Non-pigmented ciliary epithelial cell (primary cell): ENCODE measurements at places on chromosomes 3 and 15.

- no peak for DNase-seq
These were observed 155.4 kb upstream of the GOLGA6L4 start for GRCh38 chr15:84079885-84080777.

DNA sequence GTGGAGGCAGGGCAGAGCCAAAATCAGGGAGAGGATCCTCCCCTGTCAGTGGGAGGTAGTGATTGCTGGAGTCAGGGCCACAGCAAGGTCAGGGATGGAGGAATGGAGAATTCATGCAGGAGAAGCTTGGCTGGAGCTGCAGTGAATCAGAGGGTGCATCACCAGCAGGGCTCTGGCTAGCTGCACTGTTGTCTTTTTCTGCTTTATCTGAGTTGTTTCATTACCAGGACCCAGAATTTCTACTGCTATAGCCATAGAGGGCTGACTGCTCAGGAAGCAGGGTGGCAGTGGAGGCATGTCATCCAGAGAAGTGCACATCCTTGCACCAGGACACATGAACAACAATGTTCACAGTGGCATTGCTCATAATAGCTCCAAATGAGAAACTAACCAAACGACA, 113.5 kb upstream of the GALNT15 start:
- DNase-seq = peak; percentile 81

- peak; percentile 87 for DNase-seq
These were observed 14.5 kb downstream of the EFCAB12 start for GRCh38 chr3:129413687-129414506.

- no peak for DNase-seq
These were observed 48.1 kb downstream of the SETMAR start for GRCh38 chr3:4351164-4351855.

DNA sequence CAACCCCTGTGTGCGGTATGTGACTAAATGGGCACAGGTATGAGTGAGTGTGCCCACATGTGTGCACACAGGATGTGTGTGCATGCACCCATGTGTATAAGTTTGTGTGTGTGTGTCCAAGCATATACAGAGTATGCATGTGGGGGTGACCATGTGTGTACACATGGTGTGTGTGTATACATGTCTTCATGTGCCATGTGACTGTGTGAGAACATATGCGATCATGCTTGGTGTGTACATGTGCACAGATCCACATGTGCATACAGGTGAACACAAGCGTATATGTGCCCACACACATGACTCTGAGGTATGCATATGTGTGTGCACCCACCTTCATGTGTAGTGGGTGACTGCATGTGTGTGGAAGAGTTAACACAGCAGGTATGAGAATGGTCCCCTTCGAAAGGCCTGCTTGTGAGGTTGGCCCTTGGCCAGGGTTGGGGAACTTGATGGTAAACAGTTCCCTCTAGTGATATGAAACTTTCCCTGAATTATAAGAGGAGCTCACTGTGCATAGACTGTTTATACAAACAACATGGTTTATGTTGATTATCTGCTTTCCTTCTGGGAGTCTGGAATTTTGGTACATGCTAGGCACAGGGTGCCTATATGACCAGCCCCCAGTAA, 10.3 kb downstream of the PFKFB4 start:
- no peak for DNase-seq

- DNase-seq = no peak
These were observed 5.0 kb upstream of the TLR9 start for GRCh38 chr3:52230461-52230860.

DNA sequence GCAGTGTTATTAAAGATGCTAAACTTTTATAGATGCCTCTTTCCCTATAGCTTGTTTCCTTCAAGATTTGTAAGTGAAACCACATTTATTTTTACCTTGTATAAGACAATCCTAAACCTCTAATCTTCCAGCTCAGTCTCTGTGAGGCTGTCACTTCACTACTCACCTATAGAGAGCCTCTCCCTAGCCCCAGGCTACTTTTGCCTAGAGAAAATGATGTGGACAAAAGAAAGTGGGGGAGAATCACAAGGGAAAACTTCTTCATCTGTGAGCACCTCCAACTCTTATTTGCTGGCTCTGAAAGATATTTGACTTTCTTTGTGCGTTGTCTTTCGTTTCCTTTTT, 74.9 kb upstream of the SCN5A start:
- no peak for DNase-seq
